Activated CD4-positive, alpha-beta T cell treated with anti-CD3 and anti-CD28 coated beads, Interleukin-2, amount 10 ng/mL, durations not matched to agents 7 days and 5 days (primary cell): ENCODE measurements at places on chromosomes 12 and 14.

- no peak for DNase-seq
Measured at GRCh38 chr14:75690010-75690409, 29.0 kb downstream of the TTLL5 start.

- DNase-seq = peak; percentile 79
Measured at GRCh38 chr14:93962701-93963601, 13.4 kb downstream of the ASB2 start.

GRCh38 chr12:93419388-93420034 lies 22.2 kb downstream of the UBE2N start:
- DNase-seq = no peak

- DNase-seq = no peak
Measured at GRCh38 chr14:91897106-91897701, 29.9 kb upstream of the TC2N start.

DNA sequence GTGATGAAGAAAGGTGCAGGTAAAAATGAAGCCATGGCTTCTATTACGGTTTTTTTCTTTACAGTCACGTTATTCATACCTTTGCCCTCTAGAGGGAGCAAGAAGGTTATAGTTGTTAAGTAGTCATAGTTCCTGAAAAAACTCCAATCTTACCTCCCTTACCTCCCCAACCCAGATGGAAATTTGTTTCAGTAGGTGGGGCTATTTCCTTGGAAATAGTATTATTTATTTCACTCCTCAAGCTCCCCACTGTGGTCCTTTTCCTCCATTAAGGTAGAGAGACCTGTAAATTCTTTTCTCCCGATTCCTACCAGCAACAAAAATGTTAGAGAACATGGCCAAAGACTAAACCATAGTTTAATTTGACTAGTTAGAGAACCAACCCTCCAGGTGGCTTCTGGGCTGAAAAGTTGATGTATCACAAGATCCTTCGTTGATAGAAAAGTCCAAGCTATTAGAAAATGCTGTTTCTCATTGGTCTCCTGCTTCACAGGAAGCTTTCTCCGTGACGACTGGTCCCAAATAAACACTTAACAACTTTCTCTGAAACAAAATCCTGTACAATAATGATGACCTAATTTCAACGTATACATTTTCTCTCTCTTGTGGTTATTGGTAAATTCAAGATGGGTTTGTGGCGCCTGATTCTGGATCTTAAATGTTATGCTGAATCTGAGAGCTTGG lies 43.5 kb downstream of the TMX1 start:
- no peak for DNase-seq

DNA sequence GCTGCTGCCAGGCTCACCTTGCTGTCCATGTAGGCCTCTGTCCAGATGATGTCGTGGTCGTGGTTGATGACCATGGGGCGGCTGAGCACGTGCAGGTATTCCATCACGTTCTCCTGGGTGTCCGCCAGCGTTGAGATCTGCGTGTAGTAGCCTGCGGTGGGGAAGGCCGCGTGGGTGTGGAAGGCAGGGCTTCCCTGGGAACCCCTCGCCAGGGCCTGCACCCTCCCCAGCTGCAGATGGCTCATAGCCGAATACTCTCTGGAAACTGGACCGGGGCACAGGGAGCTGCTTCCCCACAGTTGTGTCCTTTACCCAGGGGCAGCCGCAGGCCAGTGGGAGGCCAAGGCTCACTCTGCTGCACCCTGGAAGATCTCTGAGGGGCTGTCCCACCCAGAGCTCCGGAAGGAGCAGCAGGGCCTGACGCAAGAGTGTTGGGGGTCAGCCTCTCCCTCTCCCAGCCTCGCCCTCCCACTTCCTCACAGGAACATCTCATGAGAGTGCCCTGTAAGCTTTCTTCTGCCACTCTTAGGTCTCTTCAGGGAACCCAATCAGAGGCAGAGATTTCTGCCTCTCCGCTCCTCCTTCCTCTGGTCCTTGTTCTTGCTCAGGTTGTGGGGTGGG lies 35.5 kb downstream of the CACNA2D4 start:
- DNase-seq = no peak

DNA sequence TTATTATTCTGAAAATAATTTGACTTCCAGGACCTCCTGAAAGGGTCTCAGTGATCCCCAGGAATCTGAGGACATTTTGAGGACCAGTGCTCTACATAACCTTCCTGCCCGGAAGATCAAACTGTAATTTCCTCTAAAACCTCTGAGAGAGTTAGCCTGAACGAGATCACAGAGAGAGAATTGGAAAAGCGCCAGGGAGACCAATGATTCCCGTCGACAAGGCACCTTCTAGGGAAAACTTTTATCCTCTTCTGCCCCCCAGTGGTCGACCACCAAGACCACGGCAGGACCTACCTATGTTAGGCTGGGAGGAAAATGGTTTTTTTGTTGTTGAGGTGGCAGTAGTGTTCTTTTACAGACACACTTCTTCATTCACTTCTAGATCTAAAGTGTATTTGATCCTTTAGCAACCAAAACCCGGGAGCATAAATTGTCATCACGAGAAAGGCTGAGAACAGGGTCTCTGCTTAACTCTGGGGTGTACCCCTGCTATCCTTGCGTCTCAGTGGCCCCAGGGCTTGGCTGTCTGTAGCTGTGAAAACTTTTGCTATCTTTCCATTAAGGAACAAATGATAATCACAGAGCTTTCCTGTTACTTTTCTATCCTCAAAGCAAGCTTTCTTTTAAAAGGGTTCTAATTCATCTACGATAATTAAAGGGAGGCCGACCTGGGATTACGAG lies 62.9 kb upstream of the NID2 start:
- peak; percentile 29 for DNase-seq

GRCh38 chr12:71438670-71439361 lies 782 bp upstream of the LGR5 start:
- no peak for DNase-seq

- no peak for DNase-seq
Measured at GRCh38 chr14:75138492-75138891, 11.6 kb upstream of the NEK9 start.

DNA sequence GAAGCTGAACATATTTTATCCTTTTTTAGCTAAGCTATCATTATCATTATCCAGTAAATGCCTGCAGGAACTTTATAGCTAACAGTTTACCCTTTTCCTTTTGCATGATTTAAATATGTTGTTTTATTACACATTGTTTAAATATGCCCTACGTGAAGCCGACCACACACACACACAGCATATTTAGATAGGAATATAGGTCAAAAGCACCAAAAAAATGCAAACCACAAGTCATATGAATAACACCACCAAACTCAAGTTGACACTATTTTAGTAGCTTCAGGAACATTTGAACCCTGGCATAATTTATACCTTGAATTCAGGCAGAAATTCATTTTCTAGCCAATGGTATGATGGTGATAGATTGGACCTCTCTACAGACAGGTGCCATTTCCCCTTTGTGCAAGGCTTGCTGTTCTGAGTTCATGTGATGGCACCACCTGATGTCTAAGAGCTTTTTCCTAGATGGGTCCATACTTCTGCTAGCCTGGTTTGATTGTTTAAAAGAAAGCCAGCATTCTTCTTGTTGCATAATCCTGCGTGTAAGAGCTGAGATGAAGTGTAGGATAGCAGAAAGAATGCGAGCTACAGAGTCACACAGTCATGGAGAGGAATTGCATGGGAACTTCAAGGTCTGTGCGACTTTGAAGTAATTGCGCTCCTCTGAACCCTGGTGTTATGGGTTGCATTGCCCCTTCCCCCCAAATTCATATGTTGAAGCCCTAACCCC lies 454.8 kb upstream of the SOX5 start:
- no peak for DNase-seq

GRCh38 chr12:25155022-25155576 lies 39.9 kb downstream of the DNAI7 start:
- peak; percentile 17 for DNase-seq

GRCh38 chr14:68822132-68822651 lies 29.3 kb upstream of the ZFP36L1 start:
- no peak for DNase-seq

- DNase-seq = no peak
Measured at GRCh38 chr12:96425951-96426350, 25.7 kb upstream of the CDK17 start.

DNA sequence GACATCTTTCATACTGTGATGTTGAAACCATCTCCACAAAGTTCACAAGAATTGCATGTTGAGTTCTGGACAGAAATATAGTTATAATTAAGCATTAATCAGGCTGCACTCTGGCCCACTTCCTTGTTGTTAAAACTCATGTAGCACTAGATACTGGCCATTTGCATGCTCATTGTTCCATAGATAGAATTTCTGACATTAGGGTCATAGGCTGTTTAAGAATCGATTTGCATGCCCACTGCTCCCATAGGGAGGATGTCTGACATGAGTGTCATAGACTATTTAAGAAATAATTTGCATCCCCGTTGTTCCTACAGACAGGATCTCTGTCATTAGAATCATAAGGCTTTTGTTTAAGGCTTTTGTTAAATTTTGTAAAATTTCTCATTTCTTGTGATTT lies 50.2 kb downstream of the MYF5 start:
- DNase-seq = no peak

DNA sequence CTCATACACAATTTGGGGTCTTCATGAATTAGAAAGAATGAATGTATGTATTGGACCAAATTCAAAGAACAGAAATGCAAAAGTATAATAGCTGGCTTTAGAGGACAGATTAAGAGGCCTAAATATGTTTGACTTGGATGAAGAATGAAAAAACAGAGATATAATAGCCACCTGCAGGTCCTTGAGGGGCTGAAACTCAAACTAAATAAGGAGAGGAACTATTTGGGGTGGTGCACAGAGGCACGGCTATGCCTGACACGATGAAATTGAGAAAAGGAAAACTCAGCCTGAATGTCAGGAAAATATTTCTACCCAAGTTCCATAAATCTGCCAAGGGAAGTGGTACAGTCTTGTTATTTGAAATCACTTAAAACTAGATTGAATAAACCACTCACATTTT lies 222.9 kb upstream of the DDHD1 start:
- DNase-seq = no peak

DNA sequence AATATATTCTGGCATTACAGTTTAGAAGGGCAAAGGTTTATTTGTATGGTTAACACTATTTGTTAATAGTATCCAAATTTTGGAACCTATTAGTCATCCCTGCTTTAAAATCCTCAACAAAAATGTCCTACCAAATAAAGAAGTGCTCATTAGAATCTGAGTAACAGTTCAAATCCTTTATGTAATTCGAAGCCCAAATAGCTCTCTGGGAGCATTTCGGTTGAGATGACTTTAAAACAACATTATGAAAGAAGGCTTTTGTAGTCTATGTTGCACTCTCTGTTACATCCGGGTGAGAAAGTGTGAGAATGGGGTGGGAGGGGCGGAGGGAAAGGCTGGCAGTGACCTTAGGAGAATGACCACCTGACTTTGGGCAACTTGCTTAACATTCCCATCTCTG lies 59.7 kb downstream of the SLC38A1 start:
- no peak for DNase-seq

GRCh38 chr12:89160716-89161123 lies 191.6 kb downstream of the DUSP6 start:
- DNase-seq = no peak

GRCh38 chr14:45038865-45039264 lies 45.1 kb upstream of the PRPF39 start:
- no peak for DNase-seq

DNA sequence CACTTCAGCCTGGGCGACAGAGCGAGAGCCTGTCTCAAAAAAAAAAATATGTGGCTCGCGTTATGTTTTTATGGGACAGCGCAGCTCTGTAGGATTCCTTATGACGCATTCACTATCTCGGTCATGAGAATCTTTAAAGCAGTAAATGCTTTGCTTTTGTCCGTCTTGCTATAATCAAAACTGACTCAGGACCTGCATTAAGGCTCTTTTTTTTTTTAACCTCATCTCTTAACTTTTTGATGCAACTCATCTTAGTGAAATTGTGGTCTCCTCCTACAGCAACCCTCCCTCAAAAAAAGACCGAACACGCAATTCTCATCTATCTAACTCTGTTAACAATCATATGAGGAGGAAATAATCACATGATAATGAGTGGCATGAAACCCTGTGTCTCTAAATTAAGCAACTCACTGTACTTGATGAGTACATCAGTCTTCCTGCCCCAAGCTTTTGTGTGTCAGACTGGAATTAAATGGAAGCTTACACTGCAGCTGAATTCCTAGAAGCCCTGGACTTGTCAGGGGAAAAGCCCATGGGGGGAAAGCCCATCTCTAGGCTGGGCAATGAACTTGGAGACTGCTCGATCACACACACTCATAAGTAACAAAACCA lies 4.3 kb downstream of the P2RX4 start:
- no peak for DNase-seq

- DNase-seq = peak; percentile 85
Measured at GRCh38 chr12:51531978-51532497, 59.0 kb upstream of the SCN8A start.

GRCh38 chr14:28308734-28309133 lies 457.9 kb upstream of the FOXG1 start:
- no peak for DNase-seq

DNA sequence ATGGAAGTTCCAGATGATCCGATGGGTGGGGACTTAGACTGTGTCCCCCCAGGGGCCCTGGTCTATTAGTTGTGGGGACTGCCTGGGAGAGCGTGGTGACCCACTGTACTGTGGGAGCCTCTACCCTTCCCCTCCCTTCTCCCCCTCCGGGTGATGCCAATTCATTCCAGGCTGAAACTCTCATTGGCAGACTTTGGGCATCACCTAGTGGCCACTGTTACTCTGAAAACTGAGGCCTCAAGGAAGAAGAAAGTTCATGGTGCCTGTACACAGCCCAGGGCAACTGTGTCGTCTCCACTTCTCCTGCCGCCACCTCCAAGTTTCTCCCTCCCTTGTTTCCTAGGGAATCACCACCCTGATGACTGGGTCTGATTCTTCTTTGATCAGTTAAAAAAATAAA lies 173.6 kb upstream of the ALG10B start:
- DNase-seq = no peak

DNA sequence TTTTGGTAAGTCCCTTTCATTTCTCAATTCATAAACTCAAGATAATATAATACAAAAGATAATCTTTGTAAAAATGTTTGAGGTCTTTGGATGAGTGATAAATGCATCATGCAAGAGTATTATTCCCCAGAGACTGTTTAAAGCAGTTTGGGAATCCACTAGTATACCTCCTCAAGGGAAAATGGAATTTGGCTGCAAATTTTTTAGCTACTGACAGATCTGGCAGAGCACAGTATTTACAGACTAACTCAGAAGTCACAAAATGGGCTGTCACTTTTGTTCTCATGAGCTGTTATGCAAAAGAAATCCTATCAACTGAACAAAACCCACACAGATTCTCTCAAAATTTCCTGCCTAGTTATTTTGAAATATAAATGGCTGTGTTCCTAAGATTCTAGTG lies 9.9 kb downstream of the SPIC start:
- no peak for DNase-seq
